ENCODE measurements at places on chromosomes 16 and 17.

DNA sequence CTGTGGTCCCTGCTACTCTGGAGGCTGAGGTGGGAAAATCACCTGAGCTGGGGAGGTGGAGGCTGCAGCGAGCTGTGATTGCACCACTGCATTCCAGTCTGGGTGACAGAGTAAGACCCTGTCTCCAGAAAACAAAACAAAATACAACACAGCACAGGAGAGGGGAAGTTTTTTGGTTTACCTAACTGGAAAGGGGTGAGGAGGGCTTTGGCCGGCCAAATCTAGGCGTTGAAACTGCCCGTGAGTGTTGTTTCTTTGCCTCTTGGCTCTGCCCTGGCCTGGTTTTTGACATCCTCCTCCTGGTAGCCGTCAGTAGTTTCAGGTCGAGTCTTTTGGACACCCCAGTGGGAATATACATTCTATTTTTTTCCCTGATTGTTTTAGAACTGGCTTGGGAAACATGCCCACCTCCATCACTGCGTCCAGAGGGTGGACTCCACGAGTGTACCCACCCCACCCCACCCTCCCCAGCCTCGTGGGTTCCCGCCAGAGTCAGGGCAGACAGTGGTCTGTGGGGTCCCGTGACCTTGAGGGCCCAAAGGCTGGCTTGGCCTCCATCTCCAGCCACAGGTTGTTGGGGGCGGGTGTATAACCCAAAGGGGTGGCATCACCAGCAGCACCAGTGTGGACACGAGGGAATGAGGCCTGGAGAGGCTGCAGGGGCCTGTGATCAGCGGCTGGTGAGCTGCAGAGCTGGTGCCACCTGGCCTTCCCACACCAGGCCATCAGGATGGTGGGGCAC is 42.7 kb downstream of the NT5M start:
- peak; percentile 10 for DNase-seq

- DNase-seq: no peak
These were observed 249.2 kb downstream of the HAPSTR1 start for GRCh38 chr16:9340526-9341256.

DNA sequence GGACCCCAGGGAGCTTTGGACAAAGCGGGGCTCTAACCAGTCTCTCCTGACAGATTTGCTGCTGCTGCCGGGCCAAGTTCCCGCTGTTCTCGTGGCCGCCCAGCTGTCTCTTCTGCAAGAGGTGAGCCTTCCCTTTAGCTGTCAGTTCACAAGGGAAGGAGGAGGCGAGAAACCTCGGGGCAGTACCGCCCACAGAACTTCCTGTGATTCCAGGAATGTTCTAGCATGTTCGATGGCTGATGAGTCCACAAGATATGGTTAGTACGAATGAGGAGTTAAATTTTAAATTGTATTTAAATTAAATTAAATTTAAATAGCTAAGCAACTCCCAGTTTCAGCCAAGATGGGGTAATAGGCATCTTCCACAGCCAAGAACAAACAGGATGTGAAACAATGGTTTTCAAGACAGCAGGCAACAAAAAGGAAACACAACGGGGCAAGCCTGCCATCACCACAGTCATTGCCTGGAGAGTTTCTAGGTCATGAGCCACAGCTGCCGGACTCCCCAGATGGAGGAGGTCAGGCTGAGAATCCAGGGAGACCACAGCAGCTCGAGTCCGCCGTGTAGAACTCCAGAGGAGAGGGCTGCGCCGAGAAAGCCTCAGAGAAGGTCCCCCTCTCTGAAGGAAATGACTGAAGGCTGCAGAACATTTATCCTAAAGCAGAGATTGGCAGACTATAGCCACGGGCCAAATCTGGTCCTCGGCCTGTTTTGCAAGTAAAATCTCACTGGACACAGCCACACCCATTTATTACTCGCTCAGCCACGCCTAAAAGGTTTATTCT is 9.5 kb upstream of the TCF25 start:
- DNase-seq: peak; percentile 58

GRCh38 chr17:46975287-46975686 is 3.8 kb downstream of the RPRML start:
- no peak for DNase-seq

- DNase-seq: no peak
These were observed 20.2 kb upstream of the TVP23A start for GRCh38 chr16:10838621-10839278.

- no peak for DNase-seq
These were observed 378.9 kb downstream of the WWOX start for GRCh38 chr16:78478267-78478861.

DNA sequence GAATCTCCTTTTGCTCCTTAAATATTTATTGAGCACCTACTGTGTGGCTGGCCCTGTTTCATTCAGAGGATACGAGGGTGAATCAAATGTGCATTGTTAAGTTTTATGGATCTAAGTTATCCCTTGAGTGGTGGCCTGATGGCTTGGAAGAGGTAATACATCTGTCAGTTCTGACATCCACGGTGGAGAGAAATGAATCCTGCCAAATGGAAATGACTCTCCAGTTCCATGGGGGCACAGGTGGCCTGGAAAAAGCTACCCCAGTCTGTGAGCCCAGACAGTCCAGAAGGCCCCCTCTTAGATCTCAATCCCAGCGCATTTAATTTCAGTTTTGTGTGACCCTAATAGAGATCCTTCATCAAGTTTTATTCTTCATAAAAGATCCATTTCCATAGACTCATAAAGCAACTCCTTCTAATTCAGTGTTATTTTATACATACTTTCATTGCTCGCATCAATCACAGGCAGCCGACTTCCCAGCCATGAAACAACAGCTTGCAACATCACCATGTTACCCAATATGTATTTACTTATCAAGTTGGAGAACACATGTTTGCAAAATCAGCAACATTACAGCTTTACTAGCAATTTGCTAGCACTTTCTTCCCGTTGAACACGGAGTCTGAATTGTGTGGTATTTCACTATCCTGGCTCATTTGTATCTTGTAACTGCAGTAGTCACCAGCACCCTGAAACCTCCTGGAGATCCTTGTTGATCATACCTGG is 334.8 kb upstream of the HSBP1 start:
- DNase-seq: no peak

- DNase-seq: no peak
These were observed 42.2 kb downstream of the CCDC57 start for GRCh38 chr17:82170412-82170961.

- peak; percentile 38 for DNase-seq
These were observed 5.5 kb downstream of the IGSF6 start for GRCh38 chr16:21646721-21647561.

GRCh38 chr17:8726941-8727555 is 17.6 kb downstream of the CCDC42 start:
- DNase-seq: no peak

DNA sequence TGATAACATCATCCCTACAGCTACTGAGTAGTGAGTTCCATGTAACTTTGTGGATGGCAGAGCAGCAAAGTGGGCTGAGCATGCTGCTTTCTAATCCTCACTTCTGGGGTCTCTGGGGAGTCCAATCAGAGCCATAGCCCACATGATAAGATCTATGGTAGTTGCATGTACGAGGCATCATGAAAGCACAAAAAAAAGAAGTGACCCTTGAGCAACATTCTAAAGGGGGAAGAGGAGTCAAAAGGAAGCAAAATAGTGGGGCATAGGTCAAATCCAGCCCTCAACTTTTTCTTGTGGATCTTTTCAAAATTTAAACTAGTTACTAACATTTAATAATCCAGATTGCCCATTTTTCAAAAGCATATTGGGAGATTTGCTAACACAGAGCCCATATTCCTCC is 208.5 kb upstream of the TOX3 start:
- DNase-seq: no peak

- no peak for DNase-seq
These were observed 696 bp upstream of the PSMC5 start for GRCh38 chr17:63826468-63827001.

- no peak for DNase-seq
These were observed 14.3 kb upstream of the TMED6 start for GRCh38 chr16:69365901-69366300.

DNA sequence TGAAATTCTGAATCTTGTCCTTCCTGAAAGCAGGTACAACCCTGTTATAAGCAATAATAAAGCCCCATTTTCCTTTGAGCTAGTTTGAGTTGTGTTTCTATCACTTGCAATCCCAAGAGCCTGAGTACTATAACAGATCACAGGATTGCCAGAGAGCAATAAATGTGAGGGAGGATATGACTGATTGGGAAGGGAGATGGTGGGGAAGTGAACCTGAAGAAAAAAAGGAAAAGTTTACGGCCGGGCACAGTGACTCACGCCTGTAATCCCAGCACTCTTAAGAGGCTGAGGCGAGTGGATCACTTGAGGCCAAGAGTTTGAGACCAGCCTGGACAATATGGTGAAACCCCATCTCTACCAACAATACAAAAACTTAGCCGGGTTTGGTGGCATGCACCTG is 80.4 kb downstream of the COX10 start:
- no peak for DNase-seq

GRCh38 chr16:67271446-67271845 is 7.9 kb upstream of the PLEKHG4 start:
- no peak for DNase-seq

DNA sequence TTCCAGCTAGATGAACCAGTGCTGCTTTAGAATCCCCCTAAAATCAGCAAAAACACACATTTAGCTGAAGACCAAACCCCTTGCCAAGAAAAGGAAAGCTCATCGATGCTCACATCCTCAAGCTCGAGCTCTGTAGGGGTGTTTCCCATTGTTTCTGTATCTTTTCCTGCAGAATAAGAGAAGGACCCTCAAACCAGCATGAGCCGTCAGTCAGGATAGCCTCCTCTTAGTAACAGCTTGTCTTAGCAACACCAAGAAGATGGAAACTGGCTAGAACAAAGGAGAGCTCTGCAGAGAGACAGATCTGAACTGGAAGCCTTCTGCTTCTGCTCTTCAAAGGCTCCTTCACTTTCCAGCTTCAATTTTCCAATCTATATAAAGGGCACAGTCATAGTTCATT is 32.0 kb downstream of the VAT1L start:
- DNase-seq: no peak

DNA sequence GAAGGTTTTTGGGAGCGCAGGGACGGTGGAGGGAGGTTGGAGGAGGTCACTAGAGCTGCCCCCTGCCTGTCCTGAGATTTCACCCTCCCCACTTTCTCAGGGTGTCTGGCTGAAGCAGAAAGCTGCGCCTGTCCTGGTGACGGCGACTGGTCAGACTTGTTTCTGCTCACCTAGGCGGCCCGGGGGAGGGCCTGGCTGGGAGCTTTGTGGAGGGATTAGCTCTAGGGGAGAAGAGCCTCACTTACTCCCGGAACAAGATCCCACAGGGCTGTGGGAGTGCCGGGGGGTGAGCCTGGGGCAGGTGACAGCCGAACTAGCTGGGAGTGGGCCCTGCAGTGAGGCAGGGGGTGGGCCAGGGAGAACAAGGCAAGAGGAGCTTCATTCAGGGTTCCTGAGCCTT is 11.5 kb downstream of the NHERF1 start:
- no peak for DNase-seq

GRCh38 chr16:87543436-87544191 is 50.8 kb upstream of the ZCCHC14 start:
- no peak for DNase-seq

DNA sequence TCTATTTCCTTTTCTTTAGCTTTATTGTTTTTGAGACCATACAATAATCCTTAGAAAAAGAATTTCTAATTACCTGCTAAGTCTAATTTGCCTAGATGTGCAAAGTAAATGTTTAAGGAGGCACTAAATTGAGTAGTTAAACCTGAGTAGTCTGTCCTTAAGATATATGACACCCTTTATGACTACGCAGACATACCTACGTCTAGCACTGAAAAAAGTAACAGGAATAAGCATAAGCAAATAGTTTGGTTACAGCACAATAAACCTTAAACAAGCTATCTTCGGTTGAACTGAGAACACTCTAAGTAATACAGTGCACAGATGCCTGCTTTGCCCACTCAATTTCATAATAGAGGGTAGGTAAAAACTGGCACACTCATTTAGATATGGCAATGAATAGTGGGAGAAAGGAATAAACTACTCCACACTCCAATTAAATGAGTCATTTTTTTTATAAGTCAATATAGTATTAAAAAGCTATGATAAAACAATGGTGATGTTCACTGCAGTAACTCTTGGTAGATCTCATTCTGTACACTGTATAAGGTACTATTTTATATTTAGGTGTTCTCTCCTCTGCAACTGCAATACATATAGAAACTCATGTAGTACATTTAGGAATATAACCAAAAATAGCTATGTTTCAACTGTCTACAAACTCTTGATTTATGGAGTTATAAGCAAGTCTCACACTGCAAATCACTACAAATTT is 19.7 kb upstream of the INTS2 start:
- no peak for DNase-seq

- DNase-seq: no peak
These were observed 709 bp downstream of the GPR179 start for GRCh38 chr17:38342886-38343607.

GRCh38 chr16:4038448-4038847 is 77.8 kb downstream of the ADCY9 start:
- DNase-seq: no peak

GRCh38 chr16:28304214-28304613 is 11.9 kb downstream of the SBK1 start:
- DNase-seq: no peak

DNA sequence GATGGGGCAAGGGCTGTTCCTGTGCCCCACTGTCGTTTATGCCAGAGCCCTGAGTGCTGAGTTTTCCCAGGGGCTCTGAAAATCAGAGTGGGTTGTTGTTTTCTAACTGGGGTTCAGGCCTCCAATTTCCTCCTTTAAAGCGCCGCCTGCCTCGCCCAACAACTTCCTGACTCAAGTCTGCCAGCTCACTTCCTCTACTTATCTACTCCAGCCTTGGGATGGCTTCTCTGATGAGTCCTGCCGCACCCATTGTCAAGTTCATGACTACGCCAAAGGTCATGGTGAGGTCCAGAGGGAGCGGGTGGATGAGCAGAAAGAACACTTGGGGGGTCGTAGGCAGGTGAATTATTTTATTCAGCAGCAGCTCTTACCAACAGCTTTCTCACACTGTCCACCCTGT is 104.7 kb downstream of the UTP18 start:
- DNase-seq: no peak

DNA sequence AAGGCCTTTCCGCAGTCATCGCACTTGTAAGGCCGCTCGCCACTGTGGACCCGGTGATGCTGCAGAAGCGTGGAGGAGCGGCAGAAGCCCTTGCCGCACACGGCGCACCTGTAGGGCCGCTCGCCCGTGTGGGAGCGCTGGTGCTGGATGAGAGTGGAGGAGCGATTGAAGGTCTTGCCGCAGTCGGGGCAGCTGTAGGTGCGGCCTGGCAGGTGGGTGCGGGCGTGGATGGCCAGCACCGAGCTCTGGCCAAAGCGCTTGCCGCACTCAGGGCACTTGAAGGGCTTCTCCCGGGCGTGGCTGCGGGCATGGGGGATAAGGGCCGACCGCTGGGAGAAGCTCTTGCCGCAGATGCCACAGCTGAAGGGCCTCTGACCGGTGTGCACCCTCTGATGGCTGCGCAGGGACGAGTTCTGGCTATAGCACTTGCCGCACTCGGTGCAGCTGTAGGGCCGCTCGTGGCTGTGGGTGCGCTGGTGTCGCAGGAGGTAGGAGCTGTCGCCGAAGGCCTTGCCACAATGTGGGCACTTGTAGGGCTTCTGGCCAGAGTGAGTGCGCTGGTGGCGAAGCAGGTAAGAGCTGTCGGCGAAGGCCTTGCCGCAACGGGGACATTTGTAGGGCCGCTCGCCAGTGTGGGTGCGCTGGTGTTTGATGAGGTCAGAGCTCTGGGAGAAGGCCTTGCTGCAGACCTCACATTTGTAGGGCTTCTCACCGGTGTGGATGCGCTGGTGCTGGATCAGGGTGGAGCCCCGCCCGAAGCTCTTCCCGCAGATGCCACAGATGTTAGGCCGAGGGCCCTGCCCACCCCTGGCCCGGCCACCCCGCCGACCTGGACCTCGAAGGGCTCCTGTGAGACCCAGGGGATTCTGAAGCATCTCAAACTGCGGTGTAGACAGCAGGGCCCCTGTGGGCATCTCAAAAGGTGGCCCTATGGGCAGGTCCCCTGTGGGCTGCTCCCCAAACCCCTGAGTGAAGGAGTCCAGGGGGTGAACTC is 1.5 kb downstream of the ZNF768 start:
- no peak for DNase-seq

All from GM12892 (cell line).